ENCODE measurements at places on chromosomes 11 and 22. TPM values are rescaled to one million over a fixed set of nuclear protein-coding genes. Genes with fewer than 3 reads are reported as not detected.

SULT4A1 gene
- polyA plus RNA-seq, result 2.5 TPM

DNA sequence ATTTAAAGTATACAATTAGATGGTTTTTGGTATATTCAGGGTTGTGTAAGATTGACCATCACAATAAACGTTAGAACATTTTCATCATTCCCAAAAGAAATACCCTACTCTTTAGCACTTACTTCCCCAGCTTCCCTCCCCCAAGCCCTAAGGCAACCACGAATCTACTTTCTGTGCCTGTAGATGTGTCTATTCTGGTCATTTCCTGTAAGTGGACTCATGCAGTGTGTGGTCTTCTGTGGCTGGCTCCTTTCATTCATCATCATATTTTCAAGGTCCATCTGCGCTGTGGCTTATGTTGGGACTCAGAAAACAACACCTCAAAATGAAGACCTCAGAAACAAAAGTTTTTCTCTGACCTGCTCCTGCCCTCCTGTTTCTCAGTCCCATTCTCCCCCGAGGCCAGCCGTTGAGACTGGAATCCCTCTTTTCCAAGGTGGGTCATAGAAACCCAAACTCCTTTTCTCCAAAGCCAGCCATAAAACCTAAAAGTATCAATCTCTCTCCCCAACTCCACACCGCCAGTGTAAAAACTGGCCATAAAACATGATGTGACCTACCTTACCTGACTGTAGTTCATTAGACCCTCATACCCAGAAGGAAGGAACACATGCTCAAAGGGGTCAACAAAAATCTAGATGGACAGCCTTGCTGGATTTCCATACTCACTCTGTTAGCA is 12.9 kb upstream of the TMPRSS13 start:
- DNase-seq, result no peak

- no peak for DNase-seq
These were observed 11.2 kb downstream of the EIF4G2 start for GRCh38 chr11:10797531-10797930.

- no peak for DNase-seq
These were observed 12.5 kb downstream of the NNMT start for GRCh38 chr11:114308689-114309089.

- DNase-seq, result no peak
These were observed 31.3 kb downstream of the ATP6V1E1 start for GRCh38 chr22:17597217-17597616.

DNA sequence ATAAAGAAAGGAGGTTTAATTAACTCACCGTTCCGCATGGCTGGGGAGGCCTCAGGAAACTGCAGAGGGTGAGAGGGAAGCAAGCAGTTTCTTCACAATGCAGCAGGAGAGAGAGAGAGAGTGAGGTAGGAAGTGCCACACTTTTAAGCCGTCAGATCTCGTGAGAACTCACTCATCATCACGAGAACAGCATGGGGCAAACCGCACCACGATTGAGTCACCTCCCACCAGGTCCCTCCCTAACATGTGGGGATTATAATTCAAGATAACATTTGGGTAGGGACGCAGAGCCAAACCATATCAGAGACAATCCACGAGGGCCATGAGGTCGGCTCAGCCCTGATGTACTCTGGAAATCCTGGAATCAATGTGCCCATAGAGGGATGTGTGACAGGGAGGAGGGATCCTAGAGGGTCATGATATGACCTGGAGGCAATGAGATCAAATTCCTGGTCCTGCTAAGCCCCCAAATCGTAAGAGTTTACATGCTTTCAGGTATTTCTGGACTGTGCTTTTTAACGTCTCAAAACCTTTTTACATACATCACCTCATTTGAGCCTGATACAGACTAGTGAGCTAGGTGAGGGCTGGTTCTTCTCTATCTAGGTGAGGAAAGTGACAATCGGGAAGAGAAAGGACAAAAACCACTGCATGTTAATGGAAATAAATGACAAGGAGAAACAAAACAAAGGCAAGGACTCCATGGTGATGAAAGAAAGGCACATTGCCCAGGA is 19.5 kb upstream of the RASSF10 start:
- no peak for DNase-seq

GRCh38 chr11:34639545-34639944 is 18.7 kb downstream of the EHF start:
- no peak for DNase-seq
